NCI-H460 (cell line): ENCODE measurements at places on chromosomes 6 and 20. TPM values are rescaled to one million over a fixed set of nuclear protein-coding genes. Genes with fewer than 3 reads are reported as not detected.

- DNase-seq: no peak
Observed at GRCh38 chr20:23456873-23457272, 4.2 kb upstream of the CST11 start.

GRCh38 chr20:63116412-63117106, 99.4 kb downstream of the YTHDF1 start:
- peak; percentile 38 for DNase-seq

DNA sequence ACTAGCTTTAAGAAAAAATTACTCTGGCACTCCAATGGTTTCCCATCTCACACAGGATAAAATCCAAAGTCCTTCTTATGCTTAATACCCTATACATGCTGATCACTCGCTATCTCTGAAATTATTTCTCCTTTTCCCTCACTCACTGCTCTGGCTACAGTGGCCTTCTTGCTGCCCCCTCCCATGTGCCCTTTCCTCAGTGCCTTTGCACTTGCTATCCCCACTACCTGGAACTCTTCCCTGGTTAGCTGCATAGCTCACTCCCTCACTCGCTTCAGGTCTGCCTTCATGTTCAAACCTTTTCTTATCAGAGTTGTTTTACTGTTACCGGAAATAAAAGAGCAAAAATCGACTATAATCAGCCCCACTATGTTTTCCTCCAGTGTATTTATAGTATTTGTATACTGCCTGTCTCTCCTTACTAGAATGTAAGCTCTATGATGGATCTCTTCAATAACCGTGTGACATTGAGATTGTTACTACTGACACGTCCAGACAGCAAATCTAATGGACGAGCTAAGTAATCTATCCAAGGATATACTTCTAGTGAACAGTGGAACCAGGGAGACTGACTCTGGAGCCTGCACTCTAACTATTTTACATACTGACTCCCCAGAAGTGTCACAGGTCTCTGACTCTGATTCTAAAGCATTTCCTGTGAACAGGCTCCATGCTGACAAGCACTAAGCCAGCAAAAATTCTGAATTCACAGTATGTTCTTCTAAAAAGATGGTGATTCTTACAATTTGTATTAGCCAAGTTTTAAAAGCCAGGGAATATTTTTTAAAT, 25.1 kb downstream of the FKBP5 start:
- DNase-seq: no peak

DNA sequence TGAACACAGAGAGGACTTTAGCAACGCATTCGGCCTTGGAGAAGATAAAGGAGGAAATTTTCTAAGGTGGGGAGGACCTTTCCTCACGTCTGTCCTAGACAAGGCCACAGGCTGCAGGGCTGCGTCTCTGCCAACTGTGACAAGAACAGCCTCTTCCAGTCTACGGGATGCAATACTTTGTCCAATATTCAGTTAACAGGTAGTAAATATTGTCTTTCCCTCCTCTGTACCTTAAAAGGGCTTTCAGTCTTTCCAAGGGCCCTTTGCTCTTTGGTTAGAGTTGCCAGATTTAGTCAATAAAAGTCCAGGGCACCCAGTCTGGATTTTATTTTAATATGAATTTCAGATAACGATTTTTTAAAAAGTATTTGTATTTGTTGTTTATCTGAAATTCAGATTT, 78.2 kb downstream of the ELOVL4 start:
- no peak for DNase-seq

DNA sequence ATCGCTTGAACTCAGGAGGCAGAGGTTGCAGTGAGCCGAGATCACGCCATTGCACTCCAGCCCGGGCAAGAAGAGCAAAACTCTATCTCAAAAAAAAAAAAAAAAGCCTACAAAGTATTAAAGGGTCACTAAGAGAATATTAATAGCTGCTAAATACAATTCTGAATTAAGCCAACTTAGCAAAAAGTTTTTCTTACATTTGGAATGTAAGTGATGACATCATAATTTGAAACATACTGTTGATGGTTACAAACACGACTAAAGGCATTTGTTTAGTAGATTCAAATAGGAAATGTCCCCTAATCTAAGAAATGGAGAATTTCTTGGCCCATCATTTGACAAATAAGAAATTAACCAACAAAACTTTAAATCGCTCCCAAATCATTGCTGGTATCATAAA, 282.8 kb downstream of the RNGTT start:
- DNase-seq: no peak

The BTN1A1 gene
- not detected in 2 replicates for total RNA-seq

The CAP2 gene
- 6.7 and 7.6 TPM in 2 replicates for total RNA-seq

The PSORS1C2 gene
- not detected in 2 replicates for total RNA-seq

The CYP39A1 gene
- total RNA-seq: 9.1 and 10.6 TPM in 2 replicates
